ENCODE measurements at places on chromosomes 11 and 22.

DNA sequence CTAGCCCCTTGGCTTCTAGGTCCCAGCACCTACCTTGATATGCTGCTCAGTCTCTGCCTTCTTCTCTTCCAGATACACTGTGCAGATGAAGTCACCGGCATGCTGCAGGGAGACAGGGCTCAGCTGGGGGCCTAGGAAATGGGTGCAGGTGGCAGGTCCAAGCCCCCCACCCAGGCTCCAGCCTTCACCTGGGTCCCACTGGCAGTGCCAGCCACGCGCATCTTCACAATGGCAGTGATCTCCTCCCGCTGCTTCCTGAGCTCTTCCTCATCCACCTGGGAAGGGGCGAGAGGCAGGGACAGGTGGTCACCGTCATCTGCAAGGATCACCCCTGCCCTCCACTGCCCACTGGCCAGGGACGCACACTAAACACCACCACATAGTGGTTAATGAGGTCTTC, 21.1 kb upstream of the PDE2A start:
- DNase-seq: no peak

DNA sequence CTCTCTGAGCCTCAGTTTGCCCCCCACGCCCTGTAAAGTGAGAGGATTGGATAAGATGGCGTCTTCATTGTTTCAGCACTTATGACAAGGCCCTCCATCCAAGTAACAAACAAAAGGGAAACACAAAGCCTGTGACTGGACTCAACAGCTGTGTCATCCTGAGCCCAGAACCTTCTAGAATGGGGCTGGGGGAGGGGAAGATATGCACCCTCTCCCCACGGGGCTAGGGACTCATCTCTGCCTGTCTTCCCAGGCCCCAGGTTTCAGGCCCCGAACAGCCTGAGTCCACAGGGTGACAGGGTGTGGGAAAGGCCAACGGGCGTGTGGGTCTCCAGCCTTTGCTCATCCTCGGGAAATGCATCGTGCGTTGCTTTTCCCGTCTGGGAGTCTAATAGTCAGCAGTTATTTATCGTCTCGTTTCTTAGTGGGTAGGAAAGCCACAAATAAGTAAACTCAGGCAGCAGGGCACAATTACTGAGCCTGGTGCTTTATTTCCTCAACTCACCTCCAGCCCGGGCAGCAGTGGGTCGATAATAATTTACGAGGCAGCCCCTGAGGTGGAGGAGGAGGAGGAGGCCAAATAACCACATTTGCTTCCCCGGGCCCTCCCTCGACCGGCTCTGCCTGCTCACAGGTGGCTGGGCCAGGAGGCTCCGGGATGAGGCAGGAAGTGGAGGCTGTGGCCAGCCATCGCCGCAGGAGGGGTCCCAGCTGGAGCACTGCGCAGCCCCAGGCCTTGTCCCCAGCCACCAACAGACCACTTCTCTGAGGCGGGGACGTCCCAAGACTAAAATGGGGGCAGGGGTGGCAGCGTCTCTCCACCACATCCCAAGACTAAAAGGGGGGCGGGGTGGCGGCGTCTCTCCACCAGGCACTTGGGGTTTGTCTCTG, 54.4 kb downstream of the FLRT1 start:
- no peak for DNase-seq

GRCh38 chr11:70569618-70569890, 171.2 kb downstream of the CTTN start:
- DNase-seq: no peak

DNA sequence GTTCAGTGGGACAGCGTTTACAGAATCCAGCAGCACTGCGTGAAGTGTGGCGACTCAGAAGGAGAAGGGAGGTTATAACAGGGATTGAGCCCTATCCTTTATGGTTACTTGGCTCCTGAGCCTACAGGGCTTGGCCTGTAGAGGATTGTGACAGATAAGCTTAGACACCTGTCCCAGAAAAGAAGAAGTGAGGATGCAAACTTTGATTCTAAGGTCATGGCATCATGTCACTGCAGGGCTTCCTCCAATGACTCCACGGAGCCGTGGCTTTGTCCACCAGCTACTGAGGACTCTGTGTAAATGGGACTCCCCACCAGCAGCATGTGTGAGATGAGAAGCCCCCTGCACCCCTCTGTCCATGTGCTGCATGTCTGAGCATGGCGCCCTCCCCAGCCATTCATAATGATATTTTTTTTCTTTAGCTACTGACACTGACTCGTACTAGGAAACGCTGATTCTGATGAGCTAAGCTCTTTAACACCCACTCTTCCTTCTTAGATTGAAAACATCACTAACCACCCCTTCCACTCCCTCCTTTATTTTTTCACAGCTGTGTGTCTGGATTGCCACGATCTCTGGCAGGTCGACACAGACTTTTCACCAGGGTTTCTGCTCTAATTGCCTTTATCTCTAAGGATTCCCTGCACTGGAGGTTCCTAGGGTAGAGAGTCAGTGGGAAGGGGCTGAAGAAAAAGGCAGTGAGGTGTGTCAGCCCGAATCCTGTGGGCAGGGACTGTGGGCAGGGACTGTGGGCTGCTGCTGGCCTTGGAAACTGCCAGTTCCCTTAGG, 65.5 kb upstream of the TTC12 start:
- no peak for DNase-seq

- DNase-seq: no peak
These were observed 57.2 kb upstream of the SHANK2 start for GRCh38 chr11:71309611-71310010.

Data from activated CD4-positive, alpha-beta T cell treated with anti-CD3 and anti-CD28 coated beads, Interleukin-2, Interleukin-6, amounts not matched to agents 100 ng/mL and 50 ng/mL, durations not matched to agents 16 hours and 8 hours (primary cell).